ENCODE measurements at places on chromosomes 5 and 9. TPM values are rescaled to one million over a fixed set of nuclear protein-coding genes. Genes with fewer than 3 reads are reported as not detected.

The KIF20A gene
- 8.2 TPM for total RNA-seq

DNA sequence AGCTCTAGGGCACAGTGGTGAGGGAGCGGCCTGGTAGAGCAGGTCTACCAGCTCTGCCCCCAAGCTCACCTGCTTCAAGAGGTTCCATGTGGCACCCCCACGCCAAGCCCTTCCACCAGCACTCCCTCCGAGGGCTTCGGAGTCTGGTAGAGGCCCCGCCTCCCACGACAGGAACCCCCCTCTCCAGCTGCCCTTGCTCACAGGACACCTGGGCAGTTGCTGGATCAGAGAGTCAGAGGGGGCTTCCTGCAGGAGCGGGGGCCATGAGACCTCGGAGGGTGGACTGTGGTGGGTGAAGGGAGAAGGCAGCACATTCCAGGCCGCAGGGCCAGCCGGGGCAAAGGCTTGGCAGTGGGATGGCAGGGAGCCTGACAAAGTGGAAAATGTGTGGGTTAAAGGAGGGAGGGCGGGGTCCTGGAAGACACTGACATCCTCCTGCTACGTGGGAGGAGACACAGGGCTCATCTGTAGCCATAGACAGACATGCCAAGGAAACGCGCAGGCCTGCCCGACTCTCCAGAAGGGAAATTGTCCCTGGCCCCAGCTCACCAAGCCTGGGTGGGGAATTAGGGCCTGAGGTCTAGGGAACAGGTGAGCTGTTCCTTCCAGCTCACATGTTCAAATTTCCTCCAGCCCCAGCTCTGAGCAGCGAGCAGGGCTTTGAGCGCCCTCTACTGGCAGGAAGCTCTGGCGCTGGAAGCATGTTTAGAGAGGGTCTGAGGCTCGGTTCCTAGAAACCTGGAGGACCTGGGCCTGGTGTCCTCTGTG is 74.2 kb downstream of the NTNG2 start:
- DNase-seq: no peak

The C9orf153 gene
- total RNA-seq: not detected

GRCh38 chr9:117547904-117548303 is 133.0 kb upstream of the ASTN2 start:
- no peak for DNase-seq

DNA sequence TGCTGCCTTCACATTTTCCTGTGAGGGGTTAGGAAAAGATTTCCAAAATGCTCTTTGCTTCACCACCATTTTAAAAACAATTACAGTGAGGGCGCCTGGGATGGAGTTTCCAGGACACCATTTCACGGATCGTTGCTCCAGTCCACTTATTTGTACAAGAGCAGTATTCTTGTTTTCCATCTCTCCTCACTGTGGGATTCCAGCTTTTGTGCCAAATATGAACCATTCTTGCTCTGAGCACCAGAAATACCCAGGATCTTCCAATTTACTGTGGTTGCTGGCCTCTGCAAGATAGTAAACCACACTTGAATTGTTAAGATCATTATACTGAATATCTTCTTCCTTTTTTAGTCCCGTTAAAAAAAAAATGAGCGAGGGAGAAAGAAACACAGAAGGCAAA is 899.5 kb downstream of the TLE1 start:
- DNase-seq: no peak

The GABRB2 gene
- total RNA-seq: not detected
